ENCODE measurements at places on chromosomes 11 and 22.

GRCh38 chr11:117820516-117820915, 4.0 kb downstream of the FXYD2 start:
- no peak for DNase-seq

DNA sequence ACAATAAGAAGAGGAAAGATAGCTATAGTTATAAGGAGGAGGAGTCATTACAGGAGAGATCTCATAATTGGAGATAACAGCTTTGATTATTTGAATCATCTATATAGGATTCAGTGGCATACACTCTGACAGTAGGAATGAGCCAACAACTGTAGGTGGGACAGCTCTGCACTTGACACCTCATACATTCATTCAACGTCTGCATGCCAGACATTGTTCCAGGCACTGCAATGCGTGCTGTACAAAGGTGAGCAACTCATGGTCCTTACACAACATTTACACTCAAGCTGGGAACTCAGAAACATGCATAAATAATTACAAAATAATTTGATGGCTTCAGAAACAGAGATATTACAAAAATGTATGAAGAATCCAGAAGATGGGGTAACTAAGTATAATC, 154.3 kb downstream of the MSANTD4 start:
- no peak for DNase-seq

GRCh38 chr22:35204807-35205775, 52.2 kb upstream of the HMGXB4 start:
- DNase-seq, result no peak

DNA sequence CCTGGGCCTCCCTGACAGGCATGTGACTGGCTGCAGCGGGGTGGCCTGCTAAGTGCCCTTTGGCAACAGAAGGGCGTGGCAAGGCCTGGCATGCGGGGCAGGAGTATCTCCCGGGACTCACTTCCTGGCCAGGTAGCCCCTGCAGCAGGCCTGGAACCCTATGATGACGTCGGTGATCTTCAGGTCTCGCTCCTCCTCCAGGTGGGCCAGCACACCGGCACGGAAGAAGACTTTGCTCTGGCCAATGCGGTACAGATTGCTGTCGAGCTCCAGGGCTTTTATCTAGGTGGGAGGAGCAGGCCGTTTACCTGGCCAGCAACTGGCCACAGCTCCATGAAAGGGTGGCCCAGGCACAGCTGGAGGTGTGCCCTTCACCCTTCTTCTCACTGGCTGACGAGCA, 50.9 kb downstream of the APOL1 start:
- DNase-seq, result no peak

DNA sequence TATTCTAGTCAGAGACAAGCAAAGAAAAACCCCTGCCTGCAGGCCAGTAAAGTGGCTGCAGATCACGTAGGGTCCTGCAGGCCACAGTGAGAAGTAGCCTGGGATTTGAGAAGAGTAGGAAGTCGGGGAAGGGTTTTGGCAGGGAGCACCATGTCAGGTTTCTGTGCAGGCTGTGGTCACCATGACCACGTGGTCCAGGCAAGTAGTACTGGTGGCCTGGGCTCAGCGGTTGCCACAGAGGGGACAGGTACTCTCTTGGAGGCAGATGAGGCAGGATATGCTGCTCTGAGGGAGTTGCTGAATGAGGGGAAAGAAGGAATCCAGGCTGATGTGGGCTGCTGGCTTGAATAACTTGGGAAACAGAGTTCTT, 46.5 kb downstream of the PISD start:
- no peak for DNase-seq

All from stimulated activated CD8-positive, alpha-beta memory T cell treated with anti-CD3 and anti-CD28 coated beads, Interleukin-4, amount 100 ng/mL, for 4 hours (primary cell).